Substantia nigra (tissue), 51 donors: ENCODE measurements at places on chromosomes 6 and 20.

DNA sequence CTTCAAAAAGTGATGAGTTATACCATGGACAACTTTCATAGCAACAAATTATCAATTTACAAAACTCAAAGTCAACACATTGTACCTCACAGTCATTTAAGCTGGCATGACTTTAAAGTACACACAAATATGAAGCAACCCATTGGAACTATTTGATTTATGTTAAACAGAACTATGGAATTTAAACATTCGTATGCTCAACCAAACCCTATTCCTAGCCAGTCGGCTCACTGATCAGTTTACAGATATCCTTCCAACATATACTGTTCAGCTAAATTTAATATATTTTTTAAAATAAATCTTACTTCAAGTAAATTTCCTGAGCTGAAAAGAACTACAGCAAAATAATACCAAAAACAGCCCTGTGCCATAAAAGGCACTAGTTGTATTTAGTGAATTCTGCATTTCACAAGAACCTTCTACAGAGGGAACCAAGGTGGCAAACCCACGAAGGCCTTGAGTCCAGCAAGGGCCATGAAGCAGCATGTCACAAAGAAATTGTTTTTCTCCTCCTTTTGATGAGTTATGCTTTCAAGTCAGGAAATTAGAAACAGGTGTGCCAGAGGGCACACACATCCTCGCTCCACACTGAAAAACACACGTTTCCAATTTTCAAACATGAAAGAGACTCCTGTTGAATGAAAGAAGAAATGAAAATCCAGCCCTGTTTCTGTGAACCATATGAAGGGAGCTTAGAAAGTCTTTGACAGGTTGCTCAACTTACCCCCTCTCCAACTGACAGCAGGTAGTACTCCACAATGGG is 122.8 kb downstream of the TASP1 start:
- no peak for DNase-seq

GRCh38 chr20:44700306-44700705 is 14.9 kb upstream of the CCN5 start:
- no peak for DNase-seq

GRCh38 chr6:142531727-142532126 is 229.9 kb downstream of the ADGRG6 start:
- no peak for DNase-seq

DNA sequence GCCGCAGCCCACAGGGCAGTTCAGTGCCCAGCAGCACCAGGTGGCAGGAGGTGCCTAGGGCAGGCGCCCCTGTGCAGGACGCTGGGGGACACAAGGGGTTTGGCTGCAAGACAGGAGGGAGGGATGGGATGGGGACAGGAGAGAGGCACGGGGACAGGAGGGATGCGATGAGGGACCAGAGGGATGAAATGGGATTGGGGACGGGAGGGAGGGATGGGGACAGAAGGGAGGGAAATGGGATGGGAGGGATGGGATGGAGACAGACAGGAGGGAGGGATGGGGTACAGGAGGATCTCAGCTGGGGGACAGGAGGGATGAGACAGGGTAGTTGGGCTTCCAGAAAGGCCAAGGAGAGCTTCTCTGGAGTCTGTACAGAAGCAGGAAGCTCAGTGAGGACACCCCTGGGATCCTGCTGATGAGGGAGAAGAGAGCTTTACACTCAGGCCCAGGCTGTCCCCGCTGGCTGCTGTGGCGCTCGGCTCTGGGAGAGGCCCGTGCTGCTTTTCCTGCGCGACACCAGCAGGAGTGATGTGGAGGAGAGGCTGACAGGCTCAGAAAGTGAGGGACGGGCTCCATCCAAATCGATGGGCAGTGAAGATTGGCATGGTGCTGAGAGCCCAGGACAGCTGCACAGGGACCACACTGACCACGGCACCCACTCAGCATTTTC is 400.8 kb downstream of the SMOC2 start:
- DNase-seq = no peak

- DNase-seq = no peak
Measured at GRCh38 chr20:3229798-3230197, 9.2 kb downstream of the SLC4A11 start.

GRCh38 chr20:22719167-22719591 is 134.8 kb upstream of the FOXA2 start:
- DNase-seq = no peak

- DNase-seq = peak; percentile 79
Measured at GRCh38 chr20:34824806-34825529, 483 bp downstream of the NCOA6 start.

DNA sequence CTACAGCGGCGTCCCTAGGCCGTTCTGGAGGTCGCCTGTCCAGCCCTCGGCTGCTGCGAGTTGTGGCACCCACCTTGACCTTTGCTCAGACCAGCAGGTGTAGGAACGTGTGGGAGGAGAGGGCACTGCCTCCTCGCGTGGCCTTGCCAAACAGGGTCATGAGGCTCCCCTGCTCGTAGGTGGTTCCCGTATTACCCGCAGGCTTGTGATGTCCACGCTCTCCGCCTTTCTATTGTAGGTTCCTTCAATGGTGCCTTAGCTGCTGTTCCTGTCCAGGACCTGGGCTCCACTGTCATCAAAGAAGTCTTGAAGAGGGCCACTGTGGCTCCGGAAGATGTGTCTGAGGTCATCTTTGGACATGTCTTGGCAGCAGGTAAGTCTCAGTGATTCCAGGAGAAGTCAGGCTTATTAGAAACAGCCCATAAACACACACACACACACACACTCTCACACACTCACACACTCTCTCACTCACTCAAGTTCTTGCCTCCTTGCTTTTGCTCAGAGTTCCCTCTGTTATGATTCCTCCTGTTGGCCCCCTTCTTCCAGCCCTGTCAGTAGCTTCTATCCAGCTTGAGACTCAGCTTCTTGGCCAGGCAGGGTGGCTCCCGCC is 942 bp downstream of the ACAT2 start:
- no peak for DNase-seq

GRCh38 chr6:20868397-20869096 is 334.3 kb downstream of the CDKAL1 start:
- DNase-seq = no peak

- no peak for DNase-seq
Measured at GRCh38 chr20:53872561-53873229, 197.7 kb downstream of the BCAS1 start.

DNA sequence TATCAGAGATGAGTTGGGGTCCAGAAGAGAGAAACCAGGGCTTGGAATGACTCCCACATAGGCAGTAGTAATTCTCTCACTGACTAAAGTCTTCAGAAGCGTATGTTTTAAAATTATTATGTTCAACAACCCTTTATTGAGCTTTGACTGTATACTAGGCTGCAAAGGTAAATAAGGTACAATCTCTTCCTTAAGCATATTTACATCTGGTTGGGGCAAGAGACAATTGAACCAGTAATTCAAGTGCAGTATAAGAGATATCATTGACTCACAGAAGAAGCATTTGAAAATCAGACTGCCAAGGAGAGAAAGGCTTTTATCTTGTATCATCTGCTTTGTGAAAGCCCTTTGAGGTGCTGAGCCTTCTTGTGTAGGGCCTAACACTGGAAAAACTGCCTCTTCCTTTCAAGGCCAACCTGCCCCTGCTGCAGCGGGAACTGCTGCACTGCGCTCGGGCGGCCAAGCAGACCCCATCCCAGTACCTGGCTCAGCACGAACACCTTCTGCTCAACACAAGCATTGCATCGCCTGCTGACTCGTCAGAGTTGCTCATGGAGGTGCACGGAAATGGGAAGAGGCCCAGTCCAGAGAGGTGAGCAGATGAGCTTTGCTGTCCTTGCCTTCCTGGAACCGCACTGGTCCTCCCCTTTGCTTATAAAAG is 39.3 kb upstream of the C20orf144 start:
- DNase-seq = no peak

GRCh38 chr6:20811109-20811761 is 277.0 kb downstream of the CDKAL1 start:
- no peak for DNase-seq

- no peak for DNase-seq
Measured at GRCh38 chr6:39080246-39080875, 31.8 kb downstream of the GLP1R start.

DNA sequence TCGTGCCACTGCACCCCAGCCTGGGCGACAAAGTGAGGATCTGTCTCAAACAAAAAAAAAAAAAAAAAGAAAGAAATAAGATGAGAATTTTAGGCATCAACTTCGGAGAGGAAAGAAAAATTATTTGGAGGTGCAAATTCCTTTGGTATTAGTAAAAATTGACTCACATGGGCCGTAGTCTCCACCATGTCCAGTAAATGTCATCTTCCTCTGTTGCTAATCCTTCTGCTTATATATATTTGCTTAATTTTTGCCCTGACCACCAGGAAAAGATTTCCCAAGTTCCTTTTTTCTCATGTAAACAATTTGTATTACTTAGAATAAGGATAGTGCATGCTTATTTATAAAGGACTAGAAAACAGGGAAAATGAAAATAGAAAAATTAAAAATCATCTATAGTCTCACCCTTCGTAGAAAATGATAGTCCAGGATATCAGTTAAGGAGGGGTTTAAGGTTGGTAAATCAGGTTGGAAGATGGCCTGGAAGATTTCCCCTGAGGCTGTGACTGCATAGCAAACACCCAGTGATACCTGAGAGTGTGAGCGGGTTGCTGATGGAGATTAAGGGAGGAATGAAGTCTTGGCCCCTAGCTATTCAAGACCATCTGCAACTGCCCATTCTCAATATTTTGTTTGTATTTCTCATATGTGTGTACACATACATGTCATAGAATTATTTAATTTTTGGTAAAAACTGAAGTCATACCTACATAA is 240.8 kb downstream of the ZNF217 start:
- DNase-seq = no peak

GRCh38 chr20:44959082-44959637 is 1.0 kb downstream of the TOMM34 start:
- no peak for DNase-seq

DNA sequence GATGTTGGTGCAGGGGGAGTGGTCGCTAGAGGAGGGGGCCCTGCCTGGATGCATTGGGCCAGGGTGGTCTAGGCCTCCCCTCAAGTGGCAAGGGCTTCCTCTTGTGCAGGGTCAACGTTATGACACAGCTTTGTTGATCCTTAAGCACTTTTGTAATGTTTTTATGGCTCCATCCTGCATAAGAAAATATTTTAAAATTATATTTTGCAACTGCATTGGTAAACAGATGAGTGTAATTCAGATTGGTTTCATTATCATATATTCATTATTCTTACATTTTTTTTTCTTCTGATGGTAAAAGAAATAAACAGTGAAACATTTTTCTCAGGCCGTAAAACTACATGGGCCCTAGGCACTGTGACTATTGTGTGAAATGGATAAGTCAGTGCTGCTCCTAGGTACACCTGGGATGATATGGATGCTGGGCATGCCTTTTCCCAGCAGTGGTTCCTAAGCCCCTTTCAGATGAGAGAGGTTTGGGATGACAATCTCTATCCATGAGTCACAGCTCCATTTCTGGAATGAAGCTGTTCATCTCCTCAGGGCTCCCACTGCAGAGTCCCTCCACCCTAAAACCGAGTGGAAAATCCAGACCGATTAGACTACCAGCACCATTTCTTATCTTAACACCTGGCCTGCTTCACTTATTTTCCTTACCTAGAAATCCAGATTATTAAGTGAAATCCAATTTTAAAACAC is 5.8 kb upstream of the SIM1 start:
- no peak for DNase-seq

DNA sequence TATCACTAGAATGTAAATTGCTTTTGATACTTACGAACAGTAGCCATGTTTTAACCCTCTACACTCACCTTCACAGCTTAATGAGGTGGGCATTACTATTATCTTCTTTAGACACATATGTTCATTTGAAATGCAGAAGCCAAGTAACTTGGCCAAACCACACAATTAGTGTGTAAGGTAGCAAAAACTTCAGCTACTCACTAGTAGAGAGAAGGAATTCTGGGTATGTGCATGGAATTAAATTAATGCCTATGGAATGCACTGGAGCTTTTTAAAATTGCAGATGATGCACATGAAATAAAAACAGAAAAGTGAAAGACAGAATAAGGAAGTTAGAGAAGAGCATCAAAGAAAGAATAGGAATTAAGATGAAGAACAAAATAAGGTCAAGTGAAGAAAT is 494.0 kb downstream of the ADGRB3 start:
- DNase-seq = no peak

GRCh38 chr6:97423190-97423589 is 140.2 kb upstream of the MMS22L start:
- no peak for DNase-seq
